Progenitor cell of endocrine pancreas (in vitro differentiated cells): ENCODE measurements at places on chromosomes 1 and 21.

DNA sequence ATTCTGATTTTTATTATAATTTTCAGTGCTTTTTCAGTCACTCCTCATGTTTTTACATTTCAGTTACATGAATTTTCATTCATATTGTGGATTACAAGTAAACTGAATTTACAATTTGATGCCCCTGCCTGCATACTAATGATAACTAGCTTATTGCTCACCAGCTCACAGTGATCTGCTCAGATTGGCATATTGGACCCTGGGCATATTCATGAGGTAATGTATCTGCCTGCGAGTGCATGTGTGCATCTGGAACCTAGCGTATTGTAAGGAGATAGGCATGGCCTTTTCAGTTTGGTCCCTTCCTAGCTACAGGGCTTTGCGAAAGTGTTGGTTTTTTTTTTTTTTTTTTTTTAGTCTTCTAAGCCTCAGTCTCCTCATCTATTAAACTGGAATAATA lies 213.7 kb downstream of the SDCCAG8 start:
- no peak for DNase-seq

GRCh38 chr1:186949173-186949572 lies 120.4 kb downstream of the PLA2G4A start:
- no peak for DNase-seq

- DNase-seq: no peak
Measured at GRCh38 chr1:56215771-56216170, 363.6 kb downstream of the PLPP3 start.

DNA sequence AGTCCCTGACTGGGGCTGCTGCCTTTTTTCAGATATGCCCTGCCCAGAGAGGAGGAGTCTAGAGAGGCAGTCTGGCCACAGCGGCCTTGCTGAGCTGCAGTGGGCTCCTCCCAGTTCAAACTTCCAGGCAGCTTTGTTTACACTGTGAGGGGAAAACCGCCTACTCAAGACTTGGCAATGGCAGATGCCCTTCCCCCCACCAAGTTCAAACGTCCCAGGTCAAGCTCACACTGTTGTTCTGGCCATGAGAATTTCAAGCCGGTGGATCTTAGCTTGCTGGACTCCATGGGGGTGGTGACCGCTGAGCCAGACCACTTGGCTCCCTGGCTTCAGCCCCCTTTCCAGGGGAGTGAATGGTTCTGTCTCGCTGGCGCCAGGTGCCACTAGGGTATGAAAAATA lies 18.3 kb upstream of the C1orf53 start:
- no peak for DNase-seq

GRCh38 chr1:24930260-24931145 lies at the start of gene RUNX3:
Gene RUNX3 (minus strand): TSS chr1:24930276. CDS start chr1:24929868, 408 bp downstream.
- DNase-seq: no peak

DNA sequence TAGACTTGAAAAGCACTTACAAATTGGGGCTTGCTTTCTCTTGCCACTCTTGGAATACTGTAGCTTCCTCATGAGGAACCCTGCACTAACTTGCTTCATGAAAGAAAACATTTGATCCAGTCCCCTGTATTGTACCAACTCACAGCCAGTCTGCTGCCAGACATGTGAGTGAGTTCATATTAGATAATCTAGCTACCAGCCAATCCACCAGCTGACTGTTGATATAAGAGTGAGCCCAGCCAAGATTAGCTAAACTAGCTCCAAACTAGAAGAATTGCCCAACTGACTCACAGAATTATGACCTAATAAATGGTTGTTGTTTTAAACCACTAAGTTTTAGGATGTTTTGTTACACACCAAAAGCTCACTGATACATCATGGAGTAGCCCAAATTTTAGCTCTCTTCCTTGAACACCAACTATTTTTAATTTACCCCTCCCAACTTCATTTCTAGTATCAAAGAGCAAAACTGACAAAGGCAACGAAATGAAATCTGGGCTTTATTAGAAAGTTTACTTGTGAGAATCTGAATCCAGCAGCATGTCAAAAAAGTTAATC lies 6.6 kb upstream of the RGS8 start:
- DNase-seq: no peak

GRCh38 chr1:115116512-115116911 lies 27.2 kb upstream of the TSPAN2 start:
- no peak for DNase-seq

DNA sequence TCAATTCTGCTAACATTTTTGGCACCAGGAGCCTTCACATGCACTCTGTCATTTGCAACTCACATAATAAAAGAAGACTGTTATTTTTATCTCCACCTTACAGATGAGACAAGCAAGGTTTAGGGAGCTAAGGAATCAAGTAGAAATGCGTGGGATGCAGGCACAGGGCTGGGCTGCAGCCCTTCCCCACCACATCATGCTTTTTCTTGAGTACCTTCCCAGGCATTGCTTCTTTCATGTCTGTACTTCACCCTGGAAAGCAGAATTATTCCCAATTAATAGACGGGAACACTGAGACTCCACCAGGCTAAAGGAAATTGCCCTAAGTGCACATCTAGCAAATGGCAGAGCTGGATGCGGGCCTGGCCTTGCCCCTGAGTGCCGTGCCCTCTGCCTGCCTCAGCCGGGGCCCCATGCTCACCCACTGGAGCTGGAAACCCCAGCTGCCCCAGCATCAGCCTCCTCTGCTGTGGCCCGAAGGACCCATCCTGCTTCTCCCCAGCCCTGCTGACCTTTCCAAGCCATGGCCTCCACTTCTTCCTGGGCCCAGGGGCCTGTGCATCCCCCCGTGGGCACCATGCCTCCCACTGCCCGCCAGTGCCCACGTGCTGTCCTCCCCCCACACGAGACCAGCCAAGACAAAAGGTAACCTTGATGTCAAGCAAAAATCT lies 257.5 kb downstream of the TOMM20 start:
- DNase-seq: no peak

- DNase-seq: no peak
Measured at GRCh38 chr1:93815366-93816110, 63.5 kb downstream of the DNTTIP2 start.

- DNase-seq: no peak
Measured at GRCh38 chr21:43020771-43021170, 46.4 kb downstream of the PKNOX1 start.

- DNase-seq: no peak
Measured at GRCh38 chr1:19758227-19758830, 41.4 kb downstream of the TMCO4 start.

DNA sequence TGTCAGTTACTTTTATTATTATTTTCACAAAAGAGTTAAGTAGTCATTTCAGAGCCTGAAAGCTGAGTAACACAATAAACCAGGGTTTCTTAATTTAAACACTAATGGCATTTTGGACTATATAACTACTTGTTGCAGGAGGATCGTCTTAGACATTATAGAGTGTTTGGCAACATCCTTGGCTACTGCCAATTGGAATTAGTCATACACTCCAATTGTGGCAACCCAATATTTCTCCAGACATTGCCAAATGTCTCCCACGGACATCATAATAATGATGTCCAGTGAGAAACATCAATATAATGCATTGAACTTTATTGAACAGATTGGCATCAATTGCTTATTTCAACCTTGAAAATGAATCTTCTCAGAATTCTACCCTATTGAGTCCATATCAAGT lies 441.9 kb upstream of the ADGRL4 start:
- DNase-seq: no peak
